Stimulated activated CD8-positive, alpha-beta memory T cell treated with anti-CD3 and anti-CD28 coated beads, Interleukin-4, amount 100 ng/mL, for 4 hours (primary cell): ENCODE measurements at places on chromosomes 2 and 18.

GRCh38 chr18:47050468-47050867 lies 15.0 kb upstream of the ELOA2 start:
- no peak for DNase-seq

DNA sequence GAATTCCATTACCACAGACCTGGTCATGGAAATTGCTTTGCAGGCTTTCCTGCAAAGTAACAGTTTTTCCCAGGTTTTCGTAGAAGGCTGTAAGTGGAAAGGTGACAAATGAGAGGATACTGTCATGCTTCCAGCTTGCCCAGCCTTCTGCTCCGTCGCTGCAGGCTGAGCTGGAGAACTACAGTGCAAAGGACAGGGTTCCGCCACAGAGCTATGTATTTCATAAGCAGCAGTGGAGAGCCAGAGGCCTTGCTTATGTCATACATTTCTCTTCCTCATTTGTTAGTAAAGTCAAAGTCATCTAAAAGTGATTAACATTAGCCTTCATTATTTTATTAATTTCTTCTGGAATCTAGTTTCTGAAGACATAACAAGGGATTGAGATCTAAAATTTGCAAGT lies 72.9 kb upstream of the RBM44 start:
- DNase-seq: no peak

- no peak for DNase-seq
These were observed 306.7 kb upstream of the SLC8A1 start for GRCh38 chr2:40758401-40759155.

DNA sequence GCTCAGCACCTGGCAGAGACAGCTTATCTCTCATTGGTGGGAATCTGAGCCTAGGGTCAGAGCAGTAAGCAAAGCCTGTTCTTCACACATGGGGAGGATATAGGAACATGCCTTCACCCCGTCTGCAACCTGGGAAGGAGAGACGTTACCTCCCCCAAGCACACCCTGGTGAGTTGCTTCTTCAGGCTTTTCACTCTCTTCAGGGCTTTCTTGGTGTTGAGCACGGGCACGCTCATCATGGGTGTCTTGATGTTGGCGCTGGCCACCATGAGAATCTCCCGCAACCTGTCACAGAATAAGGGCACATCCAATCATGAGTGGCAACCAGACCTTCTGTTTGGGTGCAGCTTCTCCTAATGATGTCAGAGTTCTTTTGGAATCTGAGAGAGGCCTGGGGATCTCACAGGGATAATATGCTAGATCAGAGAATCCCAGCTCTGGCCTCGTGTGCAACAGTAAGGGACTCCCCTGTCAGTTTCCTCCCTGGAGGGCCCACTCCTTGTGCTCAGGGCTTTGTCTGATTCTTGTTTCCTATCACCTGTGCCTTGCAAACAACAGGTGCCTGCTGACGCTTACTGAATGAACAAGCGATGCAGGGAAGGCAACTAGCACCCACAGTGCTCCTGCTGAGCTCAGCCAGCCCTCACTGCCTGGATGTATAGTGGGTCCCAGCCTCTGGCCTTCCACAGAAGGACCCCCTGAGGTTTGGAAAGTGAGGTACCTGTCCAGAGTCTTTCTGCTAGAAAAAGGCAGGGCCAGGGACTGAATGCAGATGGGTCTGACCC lies 66.3 kb downstream of the POLR1A start:
- DNase-seq: no peak

GRCh38 chr2:57891086-57891712 lies 155.4 kb upstream of the VRK2 start:
- DNase-seq: no peak
